Natural killer cell (primary cell): ENCODE measurements at places on chromosomes 2 and 18. TPM values are rescaled to one million over a fixed set of nuclear protein-coding genes. Genes with fewer than 3 reads are reported as not detected.

NAT8 gene
- total RNA-seq: not detected

ZNF804A gene
- 0.25 TPM for total RNA-seq

SUPT7L gene
- total RNA-seq: 52.2 TPM

SGPP2 gene
- 0.25 TPM for total RNA-seq

QPCT gene
- total RNA-seq: 2.1 TPM

KLHL30 gene
- not detected for total RNA-seq

ACOXL gene
- total RNA-seq: not detected

ANKRD30B gene
- not detected for total RNA-seq

ZNF532 gene
- 28.5 TPM for total RNA-seq

REV1 gene
- 49.1 TPM for total RNA-seq

RGPD3 gene
- total RNA-seq: 0.32 TPM

COLEC11 gene
- 0.61 TPM for total RNA-seq

TRABD2A gene
- total RNA-seq: 6.3 TPM

MAIP1 gene
- total RNA-seq: 23.6 TPM

ZSWIM2 gene
- not detected for total RNA-seq

NETO1 gene
- total RNA-seq: not detected

TUBA3E gene
- total RNA-seq: not detected

GKN1 gene
- total RNA-seq: not detected

SLC30A3 gene
- not detected for total RNA-seq

AQP12A gene
- not detected for total RNA-seq

REG1A gene
- not detected for total RNA-seq

ACVR1C gene
- total RNA-seq: 0.19 TPM

RAPH1 gene
- total RNA-seq: 1.5 TPM

POMC gene
- total RNA-seq: 6.6 TPM

PHLPP1 gene
- 14.8 TPM for total RNA-seq

AGXT gene
- total RNA-seq: not detected

PLGLB1 gene
- total RNA-seq: 1.4 TPM

REEP1 gene
- total RNA-seq: 0.10 TPM

ALPI gene
- total RNA-seq: not detected

AQP4 gene
- not detected for total RNA-seq
